ENCODE measurements at places on chromosomes 3 and 15.

DNA sequence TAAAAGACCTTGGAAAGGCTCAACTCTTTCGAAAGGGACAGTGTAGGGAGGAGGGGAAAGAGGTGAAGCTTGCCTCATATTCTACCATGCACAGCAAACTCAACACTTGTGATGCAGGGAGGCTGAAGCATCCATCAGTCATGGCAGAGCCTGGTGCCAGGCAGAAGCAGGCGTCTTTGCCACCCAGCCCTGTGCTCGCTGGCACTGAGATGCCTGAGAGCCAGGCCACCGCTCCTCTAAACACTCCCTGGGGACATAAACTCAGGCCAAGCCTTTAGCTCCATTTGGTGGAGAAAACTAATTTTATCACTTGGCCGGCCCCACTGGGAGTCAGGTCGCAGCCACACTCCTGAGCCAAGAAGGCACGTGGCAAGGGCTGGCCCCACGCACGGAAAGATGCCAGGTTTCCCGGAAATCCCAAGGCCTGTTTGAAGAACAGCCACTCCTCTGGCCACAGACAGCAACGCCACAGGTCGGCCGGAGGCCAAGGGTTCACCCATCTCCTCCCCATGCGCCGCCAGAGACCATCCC lies 30.7 kb downstream of the XXYLT1 start:
- DNase-seq: no peak

GRCh38 chr15:101540480-101541239 lies 51.2 kb upstream of the PCSK6 start:
- DNase-seq: no peak

- DNase-seq: no peak
Observed at GRCh38 chr3:194247350-194247740, 103.8 kb downstream of the CPN2 start.

DNA sequence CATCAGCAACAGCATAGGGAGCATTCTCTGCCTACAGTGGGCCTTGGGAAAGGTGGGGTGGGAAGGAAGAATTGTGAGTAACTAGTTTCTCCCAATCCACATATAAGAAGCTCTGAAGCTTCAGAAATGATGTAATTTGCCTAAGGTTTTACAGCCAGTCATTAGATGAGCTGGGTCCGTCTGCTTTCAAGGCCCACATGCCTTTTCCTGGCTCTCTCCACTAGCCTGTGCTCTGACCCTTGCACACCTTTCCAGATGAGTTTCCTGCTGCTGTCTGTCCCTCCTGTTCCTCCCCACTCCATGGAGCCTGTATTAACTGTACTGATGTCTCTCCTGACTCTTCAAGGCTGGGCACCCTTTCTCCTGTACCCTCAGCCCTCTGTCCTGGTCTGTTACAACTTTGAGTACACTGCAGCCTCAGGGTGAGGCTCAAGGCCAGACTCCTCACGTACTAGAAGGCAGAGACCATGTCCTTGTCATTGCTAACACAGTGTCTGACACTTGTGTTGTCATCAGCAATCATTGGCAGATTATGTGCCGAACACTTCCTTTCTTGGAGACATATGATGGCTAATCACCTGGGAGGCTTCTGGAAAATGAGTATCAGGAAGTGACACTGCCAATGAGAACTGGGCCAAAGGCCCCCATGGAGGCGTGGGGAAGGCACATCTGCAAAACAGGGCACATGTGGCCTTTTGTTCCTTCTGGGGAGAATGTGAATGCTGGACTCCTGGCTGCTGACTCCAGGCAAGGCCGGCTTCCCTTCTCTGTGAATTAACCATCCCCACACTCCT lies 6.6 kb downstream of the TM6SF1 start:
- DNase-seq: no peak

DNA sequence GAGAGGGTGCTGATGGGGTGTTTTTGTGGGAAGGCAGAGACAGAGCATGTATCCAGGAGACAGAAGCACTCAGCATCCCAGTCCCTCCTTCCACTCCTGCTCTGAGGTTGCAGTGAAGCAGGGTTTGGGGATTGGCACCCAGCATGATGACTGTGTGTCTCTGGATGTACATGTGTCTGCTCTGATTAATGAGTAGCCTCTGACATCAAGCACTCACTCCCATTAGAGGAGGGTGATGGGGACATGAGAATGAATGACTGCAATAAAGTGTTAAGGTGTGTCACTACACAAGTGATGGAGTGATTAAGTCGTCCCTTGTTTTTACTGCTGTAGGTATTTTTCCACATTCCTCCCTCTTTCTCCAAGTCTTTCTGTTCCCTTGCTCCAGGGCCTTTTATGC lies 9.6 kb upstream of the MYZAP start:
- DNase-seq: no peak

DNA sequence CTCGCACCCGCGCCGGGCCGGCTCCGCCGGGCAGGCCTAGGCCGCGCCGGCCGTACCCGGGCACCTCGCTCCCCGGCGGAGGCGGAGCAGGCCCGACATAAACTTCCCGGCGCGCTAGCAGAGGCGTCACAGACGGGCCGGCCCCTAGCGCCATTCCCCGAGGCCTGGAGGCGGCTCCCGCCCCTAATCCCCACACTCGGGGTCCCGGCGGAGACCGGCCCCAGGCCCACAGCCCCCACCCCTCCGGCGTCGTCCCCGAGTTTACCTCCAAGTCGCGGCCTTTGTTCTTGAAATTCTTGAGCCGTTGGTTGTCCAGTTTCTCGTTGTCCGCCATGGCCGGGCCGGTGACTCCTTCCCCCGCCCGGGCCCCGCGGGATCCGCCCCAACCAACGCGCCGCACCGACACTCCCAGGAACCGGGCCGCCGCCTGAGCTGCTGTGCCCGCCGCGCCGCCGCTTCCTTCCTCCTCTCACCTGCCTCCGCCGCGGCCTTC lies 376 bp downstream of the KPNA4 start:
- peak; percentile 63 for DNase-seq

GRCh38 chr15:79505956-79506355 lies 73.8 kb downstream of the MINAR1 start:
- DNase-seq: no peak

GRCh38 chr3:107236655-107237337 lies 140.4 kb upstream of the CCDC54 start:
- no peak for DNase-seq

GRCh38 chr3:134059671-134060560 lies 30.2 kb upstream of the SLCO2A1 start:
- DNase-seq: no peak

- DNase-seq: no peak
Observed at GRCh38 chr3:66095295-66096001, 56.7 kb upstream of the MAGI1 start.

- DNase-seq: no peak
Observed at GRCh38 chr15:89781055-89781454, 4.9 kb downstream of the MESP2 start.

DNA sequence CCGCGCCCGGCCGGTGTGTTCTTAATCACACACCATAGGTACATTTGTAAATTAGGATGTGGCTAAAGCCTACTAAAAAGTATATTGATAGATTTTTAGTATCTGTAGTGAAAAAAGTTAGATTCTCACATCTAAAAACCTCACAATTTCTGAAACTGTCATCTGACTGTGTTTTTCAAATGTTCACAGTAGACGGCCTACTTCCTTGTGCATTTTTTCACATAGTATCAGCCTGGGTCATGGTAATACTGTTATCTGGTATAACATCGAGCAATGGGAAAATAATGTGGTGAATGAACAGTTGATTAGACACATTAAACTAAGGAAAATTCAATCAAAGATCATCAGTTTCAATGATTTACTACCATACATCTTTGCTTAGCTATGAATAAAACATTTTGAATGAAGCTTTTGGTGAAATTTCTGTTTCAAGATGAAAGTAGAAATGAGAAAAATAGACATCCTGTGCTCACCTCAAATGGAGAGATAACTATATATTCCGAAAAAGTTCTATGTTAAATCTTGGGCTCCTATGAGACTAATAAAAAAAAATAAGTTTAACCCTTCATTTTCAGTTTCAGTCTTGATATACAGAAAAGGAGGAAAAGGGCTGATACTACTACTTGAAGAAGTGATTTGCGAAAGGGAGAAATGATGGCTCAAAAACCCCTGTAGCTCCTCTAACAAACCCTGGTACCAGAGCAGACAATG lies 262.7 kb downstream of the ZBTB20 start:
- DNase-seq: no peak

DNA sequence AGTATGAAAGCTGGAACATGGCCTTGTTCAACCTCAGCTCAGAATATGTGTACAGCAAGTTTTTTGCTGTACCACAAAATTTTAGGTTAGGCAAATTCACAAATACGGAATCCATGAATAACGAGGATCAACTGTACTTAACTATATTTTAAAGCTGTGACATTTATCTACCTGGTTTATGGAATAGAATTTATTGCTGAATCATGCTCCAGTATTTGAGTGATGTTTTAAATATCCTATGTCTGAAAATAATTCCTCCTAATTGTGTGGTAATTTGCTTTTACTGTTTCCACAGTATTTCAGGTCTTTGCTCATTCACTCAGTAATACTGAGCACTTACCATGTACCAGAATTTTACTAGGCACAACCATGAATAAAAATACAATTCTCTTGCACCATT lies 29.5 kb downstream of the SEC62 start:
- DNase-seq: no peak

DNA sequence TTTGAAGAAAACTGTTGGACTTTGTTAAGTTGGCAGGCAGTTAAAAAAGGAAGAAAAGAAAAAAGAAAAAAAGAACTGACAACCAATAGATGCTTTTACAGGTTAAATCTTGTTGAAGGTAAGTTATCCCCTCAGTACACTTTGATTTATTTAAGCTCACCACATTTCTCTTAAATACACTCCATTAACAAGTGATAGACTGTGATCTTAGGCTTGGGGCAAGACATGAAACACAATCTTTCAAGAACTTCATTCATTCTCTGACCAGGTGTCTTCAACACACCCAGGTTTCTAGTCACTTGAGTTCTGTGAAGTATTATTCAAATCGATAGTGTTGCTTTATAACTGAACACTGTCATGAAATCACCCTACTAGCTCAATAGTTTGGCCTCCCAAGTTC lies 751.9 kb downstream of the ROBO1 start:
- no peak for DNase-seq

DNA sequence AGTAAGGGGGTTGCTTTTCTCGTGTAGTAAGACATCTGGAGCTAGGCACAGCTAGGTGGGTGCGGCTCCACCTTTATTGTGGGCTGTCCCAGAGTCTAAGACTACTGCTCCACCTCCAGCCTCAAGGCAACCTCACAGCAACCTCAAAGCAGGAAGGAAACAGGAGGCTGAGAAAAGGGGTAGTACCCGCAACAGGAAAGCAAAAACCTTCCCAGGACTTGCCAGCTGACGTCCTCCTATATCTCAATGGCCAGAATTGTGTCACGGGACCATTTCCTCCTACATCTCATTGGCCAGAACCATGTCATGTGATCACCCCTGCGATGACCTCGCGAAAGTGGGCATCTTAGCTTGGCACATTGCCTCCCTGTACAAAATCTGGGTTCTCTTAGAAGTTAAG lies 4.3 kb upstream of the GPR160 start:
- peak; percentile 43 for DNase-seq

DNA sequence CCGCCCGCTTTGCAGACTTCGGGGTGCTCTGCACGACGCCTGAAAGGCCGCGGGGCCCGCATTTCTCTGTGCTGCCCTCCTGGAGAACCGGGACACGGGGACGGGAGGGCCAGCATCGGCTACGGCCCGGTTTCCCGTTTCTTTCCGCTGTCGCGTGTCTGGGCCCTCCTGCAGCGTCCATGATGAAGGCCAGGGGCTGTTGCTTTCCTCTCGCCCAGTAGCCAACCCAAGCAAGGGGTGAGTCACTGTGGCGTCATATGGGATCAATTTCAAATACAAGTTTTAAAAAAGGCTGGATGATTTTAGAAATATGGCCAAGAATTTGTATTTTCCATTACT lies 435 bp downstream of the SLC35G2 start:
- no peak for DNase-seq

DNA sequence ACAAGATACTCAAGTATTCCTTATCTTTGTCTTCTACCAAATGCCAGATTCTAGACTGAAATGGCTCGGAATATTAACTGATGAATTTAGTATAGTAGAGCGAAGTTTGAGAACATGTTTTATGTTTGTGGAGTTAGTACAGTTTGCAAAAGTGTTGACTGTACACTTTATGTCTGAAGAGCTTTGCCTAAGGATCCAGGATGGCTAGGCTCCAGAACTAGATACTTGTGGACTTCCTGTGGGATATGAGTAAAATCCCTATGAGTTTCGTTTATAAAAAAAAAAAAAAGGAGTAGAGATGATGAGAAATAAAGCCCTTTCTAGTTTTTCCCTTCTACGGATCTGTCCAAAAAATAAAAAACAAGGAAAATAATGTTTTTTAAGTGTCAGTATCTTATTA lies 96.7 kb downstream of the TP63 start:
- no peak for DNase-seq

- no peak for DNase-seq
Observed at GRCh38 chr15:70187331-70187730, 89.6 kb upstream of the TLE3 start.

- peak; percentile 33 for DNase-seq
Observed at GRCh38 chr15:62124176-62124972, 40.7 kb downstream of the C2CD4B start.

DNA sequence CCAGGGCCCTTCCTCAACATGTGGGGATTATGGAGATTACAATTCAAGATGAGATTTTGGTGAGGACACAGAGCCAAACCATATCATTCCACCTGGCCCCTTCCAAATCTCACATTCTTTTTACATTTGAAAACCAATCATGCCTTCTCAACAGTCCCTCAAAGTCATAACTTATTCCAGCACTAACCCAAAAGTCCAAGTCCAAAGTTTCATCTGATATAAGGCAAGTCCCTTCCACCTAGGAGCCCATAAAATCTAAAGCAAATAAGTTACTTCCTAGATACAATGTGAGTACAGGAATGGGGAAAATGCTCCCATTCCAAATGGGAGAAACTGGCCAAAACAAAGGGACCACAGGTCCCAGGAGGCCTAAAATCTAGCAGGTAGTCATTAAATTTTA lies 309.5 kb upstream of the SLITRK3 start:
- DNase-seq: no peak

DNA sequence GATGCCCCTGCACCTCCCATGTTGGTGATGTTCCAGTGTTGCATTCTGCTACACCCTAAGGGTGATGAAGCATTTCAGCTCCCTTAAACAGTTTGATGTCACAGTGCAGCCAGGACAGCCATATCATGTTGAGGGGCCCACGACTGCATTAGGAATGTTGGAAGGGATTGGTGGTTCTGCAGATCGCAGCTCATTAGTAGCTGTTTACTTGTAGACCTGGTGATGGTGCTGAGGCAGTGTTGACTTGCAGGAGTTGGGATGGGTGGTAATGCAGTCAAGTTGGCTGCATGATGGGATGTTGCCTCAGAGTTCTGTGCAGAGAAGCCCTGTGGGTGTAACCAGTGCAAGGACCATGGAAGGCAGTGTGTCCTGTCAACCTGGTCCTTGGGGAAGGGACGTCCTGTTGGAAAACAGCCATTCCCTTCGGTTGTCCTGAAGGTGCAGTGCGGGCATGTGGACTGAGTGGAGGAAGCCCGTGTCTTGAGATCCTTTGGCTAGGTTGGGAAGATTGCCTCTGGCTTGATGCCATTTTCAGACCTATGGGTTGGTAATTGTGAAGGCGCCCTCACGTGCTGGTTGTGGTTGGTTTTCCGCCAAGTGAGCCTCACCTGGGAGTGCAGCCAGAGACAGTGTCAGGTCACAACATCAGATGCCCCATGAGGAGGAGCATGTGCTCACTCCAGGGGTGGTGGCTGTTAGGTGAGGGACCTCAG lies 100.7 kb downstream of the SNRPN start:
- DNase-seq: no peak

- no peak for DNase-seq
Observed at GRCh38 chr3:81734742-81735141, 26.7 kb downstream of the GBE1 start.

Data from CD4-positive, alpha-beta T cell treated with Interleukin-2 at 100 ng/mL for 4 hours (primary cell).